T47D (cell line): ENCODE measurements at places on chromosomes 12 and 14.
A peak's percentile ranks its signal among the peaks of the same experiment; 100 is the strongest.

DNA sequence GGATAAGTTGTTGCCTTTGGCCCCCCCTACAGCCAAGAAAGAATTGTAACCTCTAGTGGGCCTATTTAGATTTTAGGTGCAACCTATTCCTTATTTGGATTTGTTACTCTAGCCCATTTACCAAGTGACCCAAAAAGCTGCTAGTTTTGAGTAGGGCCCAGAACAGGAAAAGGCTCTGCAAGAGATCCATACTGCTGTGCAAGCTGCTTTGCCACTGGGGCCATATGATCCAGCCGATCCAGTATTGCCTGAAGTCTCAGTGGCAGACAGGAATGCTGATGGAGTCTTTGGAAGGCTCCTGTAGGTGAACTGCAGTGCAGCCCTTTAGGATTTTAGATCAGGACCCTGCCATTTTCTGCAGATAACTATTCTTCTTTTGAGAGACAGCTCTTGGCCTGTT is 12.9 kb upstream of the GTF2A1 start:
- no peak for DNase-seq

DNA sequence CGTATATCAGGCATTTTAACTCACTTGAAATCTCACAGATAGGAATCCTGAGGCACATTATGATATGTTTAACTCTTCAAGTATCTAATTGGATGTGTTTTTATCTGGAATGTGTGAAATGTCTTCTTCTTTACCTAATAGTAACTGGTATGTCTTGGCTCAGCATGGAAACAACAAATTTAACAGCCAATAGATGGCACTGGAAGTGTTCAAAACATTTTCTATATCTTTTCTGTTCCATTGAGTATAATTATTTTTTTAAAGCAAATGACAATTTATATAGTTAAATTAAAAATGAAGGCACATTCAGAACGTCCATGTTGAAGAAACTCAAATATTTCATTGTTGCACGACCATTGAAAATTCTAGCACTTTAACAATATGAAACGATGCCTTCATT is 164.6 kb upstream of the SLC16A7 start:
- DNase-seq = peak; percentile 32

DNA sequence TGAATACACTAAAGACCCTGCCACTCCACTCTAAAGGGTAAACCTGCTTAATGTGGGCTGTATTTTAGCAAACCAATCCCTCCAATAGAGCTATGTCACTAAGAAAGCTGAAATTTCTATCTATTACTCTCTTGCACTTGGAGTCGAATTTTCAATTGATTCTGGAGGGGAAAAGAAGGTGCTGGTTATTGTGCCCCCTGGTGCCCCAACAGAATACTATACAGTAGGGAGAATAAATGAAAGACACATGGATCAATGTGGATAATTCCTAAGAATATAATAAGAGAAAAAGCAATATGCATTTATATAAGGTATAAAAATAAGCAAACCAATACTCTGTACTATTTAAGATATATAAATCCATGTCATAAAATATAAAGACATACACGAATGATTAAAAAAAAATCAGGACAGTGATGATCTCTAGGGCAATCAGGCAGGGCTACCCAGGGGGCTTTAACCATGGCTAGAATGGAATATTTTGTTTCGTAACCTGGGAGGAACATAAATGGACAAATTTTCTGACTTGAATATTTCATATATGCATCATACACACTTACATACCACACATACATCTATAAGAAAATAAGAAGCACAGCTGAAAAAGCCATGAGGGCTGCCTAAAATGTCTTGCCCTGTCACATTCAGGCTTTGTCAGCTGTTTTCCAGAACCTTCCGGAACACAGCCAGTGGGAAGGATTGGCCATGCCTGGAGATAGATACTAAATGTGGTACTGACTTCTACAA is 54.4 kb downstream of the EFCAB11 start:
- peak; percentile 38 for DNase-seq

GRCh38 chr12:75908961-75909605 is 122.5 kb downstream of the PHLDA1 start:
- DNase-seq = peak; percentile 84

- DNase-seq = no peak
Measured at GRCh38 chr12:13128291-13128965, 25.0 kb upstream of the GSG1 start.

DNA sequence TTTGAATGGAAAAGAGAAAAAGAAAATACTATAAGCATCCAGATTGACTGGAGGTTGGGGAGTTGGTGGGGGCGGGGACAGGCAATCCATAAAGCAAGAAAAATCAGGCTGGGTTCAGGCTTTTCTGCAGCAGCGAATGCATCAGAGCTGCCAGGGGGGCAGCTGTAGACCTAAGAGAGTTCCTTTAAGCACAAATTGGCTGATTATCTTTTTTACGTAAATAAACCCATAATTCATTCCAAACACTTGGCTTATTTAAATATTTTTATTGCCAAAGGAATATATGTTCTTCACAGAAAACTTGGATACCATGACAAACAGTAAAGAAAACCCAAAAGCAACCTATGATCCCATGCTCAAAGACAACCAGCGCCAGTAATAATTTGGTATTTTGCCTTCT is 10.2 kb downstream of the BDKRB2 start:
- DNase-seq = no peak

- DNase-seq = no peak
Measured at GRCh38 chr12:47762850-47763465, 4.3 kb upstream of the RAPGEF3 start.

DNA sequence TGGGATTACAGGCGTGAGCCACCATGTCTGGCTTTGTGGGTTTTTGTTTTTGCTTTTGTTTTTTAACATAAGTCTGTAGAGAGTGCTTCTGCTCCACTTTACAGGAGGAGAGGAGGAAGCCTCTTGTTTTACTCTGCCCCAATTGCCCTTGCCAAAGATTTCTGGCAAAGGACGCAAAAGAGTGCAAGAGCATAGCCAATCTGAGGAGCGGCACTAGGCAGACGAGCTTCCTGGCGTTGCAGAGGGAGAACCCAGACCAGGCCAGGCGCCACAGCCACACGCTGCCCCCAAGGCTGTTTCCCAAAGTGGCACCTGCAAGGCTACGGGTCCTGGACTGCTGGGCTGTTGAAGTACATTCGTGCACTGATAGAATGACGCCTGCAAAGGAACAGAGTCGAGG is 96.2 kb downstream of the BBS10 start:
- DNase-seq = no peak

DNA sequence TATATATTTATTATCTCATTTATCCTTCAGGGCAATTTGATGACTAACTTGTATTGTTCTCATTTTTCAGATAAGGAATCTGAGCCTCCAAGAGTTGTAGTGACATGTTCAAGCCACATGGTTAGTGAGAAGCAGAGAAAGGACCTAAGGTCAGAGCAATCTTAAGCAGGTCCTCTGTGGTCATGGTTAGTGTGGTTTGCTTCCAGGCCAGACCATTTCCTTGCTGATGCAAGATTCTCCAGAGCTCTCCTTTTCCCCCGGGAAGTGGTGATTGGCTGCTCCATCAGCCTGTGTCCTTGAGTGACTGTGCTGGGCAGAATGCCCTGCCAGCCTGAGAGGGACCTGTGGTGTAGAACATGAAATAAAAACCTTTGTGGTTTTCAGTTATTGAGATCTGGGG is 141.3 kb downstream of the KTN1 start:
- DNase-seq = no peak

DNA sequence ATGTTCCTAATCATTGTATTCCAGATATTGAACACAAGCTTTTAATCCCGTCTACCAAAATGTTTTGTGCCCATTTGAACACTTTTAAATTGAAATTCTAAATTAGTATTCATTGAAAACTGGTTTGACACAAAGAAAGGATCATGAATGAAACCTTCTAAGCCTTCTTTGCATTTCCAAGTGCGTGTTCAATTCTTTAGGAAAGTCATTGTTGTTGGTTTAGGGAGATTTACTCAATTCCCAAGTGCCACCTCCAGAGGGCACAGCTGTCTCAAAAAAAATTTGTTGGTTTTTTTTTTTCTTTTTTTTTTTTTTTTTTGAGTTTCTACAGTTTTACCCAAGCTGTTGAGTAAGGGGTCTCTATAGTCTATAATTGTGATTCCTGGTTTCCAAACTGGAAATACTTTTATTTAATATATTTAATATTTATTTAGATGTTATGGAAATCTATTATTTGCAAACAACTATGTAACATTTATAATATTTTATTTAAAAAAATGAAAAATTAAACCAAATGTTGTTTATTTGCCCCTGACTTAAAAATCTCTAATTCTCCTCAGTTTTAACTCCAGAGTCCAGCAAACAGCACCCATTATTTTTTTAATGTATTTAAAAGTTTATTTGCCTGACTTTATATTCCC is 79.9 kb downstream of the NEDD1 start:
- DNase-seq = peak; percentile 33

- DNase-seq = peak; percentile 94
Measured at GRCh38 chr12:47900131-47901062, 4.4 kb downstream of the VDR start.

GRCh38 chr12:62705846-62706245 is 229.1 kb downstream of the PPM1H start:
- no peak for DNase-seq
